ENCODE measurements at places on chromosomes 1 and 21. TPM values are rescaled to one million over a fixed set of nuclear protein-coding genes. Genes with fewer than 3 reads are reported as not detected.

Gene FCGR2B
- total RNA-seq = 77.5 TPM

Gene CIART
- 0.20 TPM for total RNA-seq

Gene ASAP3
- 3.1 TPM for total RNA-seq

Gene TMCO4
- total RNA-seq = 23.4 TPM

Gene DMRTB1
- not detected for total RNA-seq

Gene RNU1-1
- total RNA-seq = 3,526 TPM

Gene AMPD1
- total RNA-seq = not detected

Gene THBS3
- 9.7 TPM for total RNA-seq

DNA sequence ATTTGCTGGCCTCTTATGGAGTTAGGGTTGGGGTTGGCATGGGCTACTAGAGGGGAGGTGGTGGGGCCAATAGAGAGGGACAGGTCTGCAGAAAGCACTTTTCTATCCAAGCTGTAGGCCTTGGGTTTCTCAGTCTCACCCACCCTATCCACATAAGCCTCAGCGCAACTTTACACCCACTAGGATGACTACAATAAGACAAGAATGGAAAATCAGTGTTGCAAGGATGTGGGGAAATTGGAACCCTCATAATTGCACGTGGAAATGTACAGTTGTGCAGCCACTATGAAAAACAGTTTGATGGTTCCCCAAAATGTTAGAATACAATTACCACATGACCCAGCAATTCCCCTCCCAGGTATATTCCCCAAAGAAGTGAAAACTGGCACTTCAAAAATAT lies 14.0 kb upstream of the GSTM4 start:
- no peak overlapping the region for H3K27ac ChIP-seq
- H3K4me3 ChIP-seq = no peak overlapping the region
- no peaks in the 10 kb centered on the region for H3K27me3 ChIP-seq
- H3K4me1 ChIP-seq = peaks cover 19% of the 10 kb centered on the region

DNA sequence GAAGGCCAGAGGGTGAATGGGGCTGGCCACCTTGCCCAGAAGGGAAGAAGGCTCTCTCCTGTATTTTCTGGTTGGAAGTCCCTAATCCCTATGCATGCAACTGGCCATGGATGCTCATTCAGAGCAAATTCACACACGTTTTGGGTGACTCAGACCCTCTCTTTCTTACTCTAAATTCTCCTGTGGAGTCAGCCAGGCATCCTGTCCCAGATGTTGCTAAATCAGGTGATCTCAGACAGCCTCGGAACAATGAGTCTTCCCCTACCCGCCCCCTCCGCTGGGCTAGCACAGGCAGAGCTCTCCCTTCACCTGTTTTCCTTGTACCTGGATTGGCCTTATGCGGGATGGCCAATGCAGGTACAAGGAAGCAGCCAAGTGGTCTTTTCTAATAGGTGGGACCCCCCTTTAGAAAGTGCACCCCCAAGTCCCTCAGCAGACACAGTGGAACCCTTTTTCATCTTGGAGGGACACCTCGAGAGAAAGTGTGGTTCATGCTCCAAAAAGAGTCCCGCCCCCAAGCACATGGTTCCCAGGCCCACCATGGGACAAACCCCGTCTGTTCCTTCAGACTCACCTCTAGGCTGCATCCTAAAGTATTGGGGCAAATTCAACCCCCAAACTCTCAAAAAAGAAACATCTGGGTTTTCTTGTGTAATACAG lies 8.6 kb downstream of the S100A6 start:
- H3K4me3 ChIP-seq = no peak overlapping the region
- H3K4me1 ChIP-seq = peaks cover 1% of the 10 kb centered on the region
- no peaks in the 10 kb centered on the region for H3K36me3 ChIP-seq
- DNase-seq = no peak

GRCh38 chr1:117740496-117740895 lies 134.6 kb downstream of the TENT5C start:
- peaks cover 11% of the 10 kb centered on the region for H3K27me3 ChIP-seq
- no peak for DNase-seq
- H3K36me3 ChIP-seq = no peaks in the 10 kb centered on the region
- H3K4me1 ChIP-seq = peaks cover 1% of the 10 kb centered on the region
- H3K4me3 ChIP-seq = no peak overlapping the region
- H3K27ac ChIP-seq = no peak overlapping the region

GRCh38 chr1:87478231-87478630 lies 149.6 kb downstream of the LMO4 start:
- H3K4me3 ChIP-seq = no peak overlapping the region
- no peaks in the 10 kb centered on the region for H3K4me1 ChIP-seq
- no peak overlapping the region for H3K27ac ChIP-seq
- H3K36me3 ChIP-seq = no peaks in the 10 kb centered on the region
- H3K27me3 ChIP-seq = no peaks in the 10 kb centered on the region

DNA sequence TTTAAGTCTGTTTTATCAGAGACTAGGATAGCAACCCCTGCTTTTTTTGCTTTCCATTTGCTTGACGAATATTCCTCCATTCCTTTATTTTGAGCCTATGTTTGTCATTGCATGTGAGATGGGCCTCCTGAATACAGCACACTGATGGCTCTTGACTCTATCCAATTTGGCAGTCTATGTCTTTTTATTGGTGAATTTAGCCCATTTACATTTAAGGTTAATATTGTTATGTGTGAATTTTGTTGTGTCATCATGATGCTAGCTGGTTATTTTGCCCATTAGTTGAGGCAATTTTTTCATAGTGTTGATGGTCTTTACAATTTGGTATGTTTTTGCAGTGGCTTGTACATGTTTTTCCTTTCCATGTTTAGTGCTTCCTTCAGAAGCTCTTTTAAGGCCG lies 50.7 kb upstream of the PDE4B start:
- H3K4me1 ChIP-seq = no peaks in the 10 kb centered on the region
- no peak overlapping the region for H3K4me3 ChIP-seq
- no peak for DNase-seq
- H3K27ac ChIP-seq = no peak overlapping the region

GRCh38 chr1:108852221-108852975 lies 4.5 kb downstream of the AKNAD1 start:
- no peaks in the 10 kb centered on the region for H3K36me3 ChIP-seq
- no peak for DNase-seq
- peaks cover 28% of the 10 kb centered on the region for H3K27me3 ChIP-seq
- H3K4me1 ChIP-seq = peaks cover 6% of the 10 kb centered on the region

DNA sequence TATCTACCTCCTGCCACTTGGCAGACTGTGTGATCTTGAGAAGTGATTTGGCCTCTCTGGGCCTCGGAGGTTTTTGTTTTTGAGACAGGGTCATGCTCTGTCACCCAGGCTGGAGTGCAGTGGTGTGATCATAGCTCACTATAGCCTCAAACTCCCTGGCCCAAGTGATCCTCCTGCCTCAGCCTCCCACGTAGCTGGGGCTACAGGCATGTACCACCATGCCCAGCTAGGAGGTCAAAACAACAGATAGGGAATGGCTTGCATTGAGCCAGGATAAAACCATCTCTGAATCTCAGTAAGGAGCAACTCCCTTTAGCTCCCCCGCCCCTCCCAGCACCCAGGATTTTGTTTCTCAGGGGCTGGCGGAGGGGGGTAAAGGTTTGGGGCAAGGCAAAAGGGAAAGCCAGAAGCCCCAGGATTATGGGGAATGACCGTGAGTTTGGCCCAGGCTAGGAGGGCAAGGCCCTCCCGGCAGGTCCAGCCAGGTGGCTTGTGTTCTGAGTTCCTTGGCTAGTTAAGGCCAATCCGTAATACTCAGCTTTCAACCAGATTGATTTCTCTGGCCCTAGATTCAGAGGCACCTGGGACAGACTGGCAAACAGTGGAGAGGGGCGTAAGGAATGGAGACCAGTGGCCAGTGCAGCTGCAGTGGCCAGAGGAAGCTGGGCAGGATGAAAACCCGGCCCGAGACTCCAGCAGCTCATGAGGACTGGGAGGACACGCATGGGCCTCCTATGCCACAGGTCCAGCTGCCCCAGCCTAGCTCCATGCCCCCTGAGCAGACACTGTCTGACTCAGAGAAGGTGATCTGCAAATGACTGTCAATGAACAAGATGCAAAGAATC lies 130.1 kb downstream of the DMRTB1 start:
- H3K36me3 ChIP-seq = no peaks in the 10 kb centered on the region
- no peaks in the 10 kb centered on the region for H3K4me1 ChIP-seq
- no peak overlapping the region for H3K27ac ChIP-seq
- no peaks in the 10 kb centered on the region for H3K27me3 ChIP-seq

- no peak for DNase-seq
- peaks cover 4% of the 10 kb centered on the region for H3K27me3 ChIP-seq
- no peaks in the 10 kb centered on the region for H3K4me1 ChIP-seq
- H3K36me3 ChIP-seq = no peaks in the 10 kb centered on the region
- H3K4me3 ChIP-seq = no peak overlapping the region
Observed at GRCh38 chr1:193309936-193310475, 123.6 kb upstream of the B3GALT2 start.

DNA sequence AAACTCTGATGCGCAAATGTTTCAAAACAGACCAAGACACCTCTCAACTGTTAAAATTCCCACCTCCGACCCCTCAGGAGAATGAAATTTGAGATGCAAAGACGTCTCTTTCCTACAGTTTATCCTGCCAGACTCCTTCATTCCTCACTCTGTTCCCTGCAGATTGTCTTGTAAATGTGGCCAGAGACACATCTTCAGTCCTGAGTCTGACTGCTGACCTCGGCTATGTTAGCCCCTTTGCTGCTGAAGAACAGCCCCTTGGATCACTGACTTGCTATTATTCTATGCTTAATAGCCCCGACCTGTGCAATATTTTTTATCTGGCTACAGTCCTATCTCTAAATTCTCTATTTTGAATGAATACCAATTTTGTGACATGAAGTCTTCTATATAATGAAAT lies 16.6 kb upstream of the ESRRG start:
- DNase-seq = no peak
- H3K36me3 ChIP-seq = no peaks in the 10 kb centered on the region
- no peak overlapping the region for H3K4me3 ChIP-seq
- H3K4me1 ChIP-seq = no peaks in the 10 kb centered on the region

DNA sequence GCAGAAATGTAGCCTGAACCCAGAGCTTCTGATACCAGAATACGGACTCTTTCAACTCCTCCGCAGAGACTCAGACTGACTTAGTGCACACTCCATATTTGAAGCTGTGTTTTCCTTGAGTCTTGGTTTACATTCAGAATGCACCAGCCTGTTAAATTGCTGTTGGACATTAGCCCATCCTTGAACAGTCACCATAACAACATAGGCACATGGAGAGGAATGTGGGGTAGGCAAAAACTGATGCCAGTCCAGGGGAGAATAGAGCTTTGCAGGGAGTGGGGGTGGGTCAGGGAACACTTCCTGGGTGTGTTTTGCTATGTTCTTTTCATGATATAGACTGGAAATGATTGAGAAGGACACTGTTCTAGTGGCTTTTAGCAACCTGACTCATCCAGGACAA lies 76.3 kb upstream of the CACNA1E start:
- no peaks in the 10 kb centered on the region for H3K36me3 ChIP-seq
- no peak overlapping the region for H3K27ac ChIP-seq
- H3K4me1 ChIP-seq = no peaks in the 10 kb centered on the region
- H3K27me3 ChIP-seq = peaks cover 25% of the 10 kb centered on the region
- H3K4me3 ChIP-seq = no peak overlapping the region
- no peak for DNase-seq
